ENCODE measurements at places on chromosomes 2 and 18. TPM values are rescaled to one million over a fixed set of nuclear protein-coding genes. Genes with fewer than 3 reads are reported as not detected.

DNA sequence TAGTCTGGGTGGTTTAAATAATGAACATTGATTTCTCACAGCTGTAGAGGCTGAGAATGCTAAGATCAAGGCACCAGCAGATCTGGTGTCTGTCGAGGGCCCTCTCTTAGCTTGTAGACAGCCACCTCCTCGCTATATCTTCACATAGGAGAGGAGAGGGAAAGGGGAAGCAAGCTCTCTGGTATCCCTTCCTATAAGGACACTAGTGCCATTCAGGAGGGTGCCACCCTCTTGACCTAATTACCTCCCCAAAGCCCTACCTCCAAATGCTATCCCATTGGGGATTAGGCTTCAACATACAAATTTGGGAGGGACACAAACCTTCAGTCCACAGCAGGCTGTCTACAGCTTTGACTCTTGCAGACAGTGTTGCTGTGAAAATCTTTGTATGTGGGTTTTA is 76.7 kb downstream of the BOLA3 start:
- DNase-seq = no peak

DNA sequence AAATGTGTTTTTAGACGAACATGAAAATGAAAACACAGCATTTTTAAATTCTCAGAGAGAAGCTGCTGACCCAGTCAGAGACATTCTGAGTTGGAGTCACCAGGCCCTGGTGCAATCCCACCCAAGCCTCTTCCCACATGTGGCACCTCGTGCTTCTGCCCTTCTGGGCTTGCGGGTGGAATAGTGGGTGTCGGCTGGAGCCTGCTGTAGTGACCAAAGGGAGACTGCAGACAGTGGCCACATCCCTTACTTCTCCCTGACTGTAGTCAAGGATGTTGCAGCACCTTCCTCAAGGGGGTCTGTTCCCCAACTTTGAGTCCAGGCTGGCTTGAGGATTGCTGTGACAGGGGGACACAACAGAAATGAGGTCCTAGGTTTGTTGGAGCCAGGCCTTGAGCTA is 104.4 kb upstream of the GLI2 start:
- no peak for DNase-seq

AMER3 gene
- polyA plus RNA-seq = 0.15 TPM

- DNase-seq = no peak
Observed at GRCh38 chr2:138658187-138658894, 121.8 kb downstream of the NXPH2 start.

DNA sequence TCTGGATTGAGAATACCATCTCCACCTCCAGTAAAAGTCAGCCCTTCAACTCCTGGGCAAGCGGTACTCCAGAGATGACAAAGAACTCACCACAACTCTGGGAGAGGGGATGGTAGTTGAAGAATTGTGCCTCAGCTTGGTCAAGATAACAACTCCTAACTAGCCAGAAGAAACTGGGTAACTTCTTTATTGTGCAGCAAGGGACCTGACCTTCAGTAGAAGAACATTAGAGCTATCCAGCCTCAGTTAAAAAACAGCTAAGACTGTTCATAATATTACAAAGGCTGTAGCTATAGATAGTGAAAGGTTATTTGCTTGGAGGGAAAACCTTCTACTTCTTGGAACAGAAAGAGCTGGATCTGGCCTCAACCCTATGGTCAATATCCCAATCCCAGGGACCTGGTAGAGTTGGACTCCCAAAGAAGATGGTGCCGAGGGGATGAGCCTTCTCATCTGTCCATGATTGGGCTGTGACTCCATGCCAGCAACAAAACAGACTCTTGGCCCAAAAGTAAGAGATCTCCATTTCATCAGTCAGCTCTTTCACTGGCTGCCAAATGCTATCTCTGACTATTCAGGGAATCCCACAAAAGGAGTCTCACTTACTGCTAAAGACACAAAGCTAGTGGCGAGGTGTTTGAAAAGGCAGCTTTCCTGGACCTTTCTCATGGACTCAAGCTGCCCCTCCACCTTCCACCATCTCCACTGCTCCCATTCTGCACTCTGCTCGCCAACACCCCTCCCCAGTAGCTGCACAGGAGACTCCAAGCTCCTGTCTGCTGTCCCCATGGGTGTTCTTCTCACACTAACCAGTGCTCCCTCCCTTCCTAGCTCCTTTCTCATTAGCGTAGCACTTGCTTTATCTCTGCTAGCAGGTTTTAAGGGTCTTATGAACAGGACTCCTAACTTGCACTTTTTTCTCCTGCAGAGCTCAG is 145.8 kb downstream of the CAPN13 start:
- DNase-seq = no peak

DNA sequence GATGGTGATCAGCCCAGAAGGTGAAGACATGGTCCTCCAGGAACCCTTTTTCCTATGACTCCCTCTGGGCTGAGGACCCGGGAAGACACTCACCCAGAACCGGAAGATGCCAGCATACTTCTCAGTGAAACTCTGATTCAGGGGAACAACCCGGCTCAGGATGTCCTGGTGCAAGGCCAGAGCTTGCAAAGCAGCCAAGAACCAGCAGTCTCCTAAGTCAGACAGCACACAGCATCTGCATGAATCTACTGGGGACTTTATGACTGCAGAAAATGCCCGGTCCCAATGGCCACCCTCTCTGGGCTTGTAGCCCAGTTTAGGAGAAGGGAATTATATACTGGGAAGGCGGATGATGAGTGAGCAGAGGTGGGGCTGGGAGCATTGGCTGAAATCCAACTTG is 15.3 kb downstream of the CAPN14 start:
- DNase-seq = peak; percentile 15

GRCh38 chr2:152611458-152612231 is 105.6 kb downstream of the PRPF40A start:
- DNase-seq = no peak

- DNase-seq = peak; percentile 53
Observed at GRCh38 chr2:234374736-234375135, 122.1 kb downstream of the ARL4C start.

DNA sequence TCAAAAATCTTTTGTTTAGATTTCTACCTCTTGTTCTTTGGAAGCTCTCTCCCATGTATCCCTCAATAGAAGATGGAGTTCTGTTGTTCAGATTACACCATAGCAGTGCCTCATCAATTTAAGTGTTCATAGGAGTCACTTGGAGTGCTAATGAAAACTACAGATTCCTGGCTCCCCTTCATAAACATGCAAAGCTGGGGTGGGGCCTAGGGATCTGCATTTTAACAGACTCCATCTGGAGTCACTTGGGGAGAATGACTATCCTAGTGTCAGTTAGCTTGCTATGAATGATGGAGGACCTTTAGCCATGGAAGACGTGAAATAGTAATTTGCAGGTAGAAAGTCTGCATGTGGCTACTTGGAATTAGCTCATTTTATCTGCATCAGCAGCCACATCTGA is 105.4 kb downstream of the RGPD3 start:
- no peak for DNase-seq

GRCh38 chr2:158809816-158810215 is 14.7 kb downstream of the DAPL1 start:
- DNase-seq = no peak

DNA sequence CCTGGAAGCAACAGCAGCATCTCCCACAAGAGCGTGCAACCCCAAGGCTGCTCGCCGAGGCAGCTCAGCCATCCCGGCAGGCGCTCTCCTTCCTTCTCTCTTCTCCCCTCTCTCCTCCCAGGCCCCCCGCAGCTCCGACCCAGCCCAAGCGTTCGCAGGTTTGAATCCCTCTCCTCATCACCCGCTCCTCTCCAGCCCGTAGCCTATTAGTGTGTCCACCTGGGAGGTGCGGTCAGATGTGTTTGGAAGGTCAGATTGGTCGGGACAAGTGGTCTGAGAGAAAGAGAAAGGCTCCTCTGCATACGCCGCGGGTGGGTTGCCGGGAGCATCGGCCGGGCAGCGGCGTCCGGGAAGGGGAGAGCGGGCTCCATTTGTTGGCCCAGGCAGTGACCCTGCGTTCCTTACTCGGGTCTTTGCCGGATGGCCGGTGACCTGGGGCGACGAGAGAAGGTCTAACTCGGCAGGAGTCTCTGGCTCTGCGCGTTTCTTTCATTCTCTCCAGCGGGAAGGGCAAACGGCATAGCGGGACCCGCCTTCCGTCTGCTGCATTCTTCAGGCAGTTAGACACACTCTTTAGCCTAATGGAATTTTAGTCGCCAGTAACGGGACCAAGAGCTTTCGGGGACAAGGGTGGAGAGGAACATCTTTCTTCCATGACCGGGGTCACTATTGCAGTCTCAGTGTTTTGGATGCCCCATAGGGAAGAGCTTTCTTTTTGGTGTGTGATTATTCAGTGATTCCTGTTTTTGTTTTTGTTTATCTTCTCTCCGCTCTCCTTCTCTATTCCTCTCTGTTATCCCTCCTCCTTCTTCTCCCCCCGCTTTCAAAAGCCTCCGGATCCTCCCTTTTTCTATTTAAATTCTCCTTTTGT is 1.1 kb upstream of the TMEFF2 start:
- DNase-seq = peak; percentile 29

DNA sequence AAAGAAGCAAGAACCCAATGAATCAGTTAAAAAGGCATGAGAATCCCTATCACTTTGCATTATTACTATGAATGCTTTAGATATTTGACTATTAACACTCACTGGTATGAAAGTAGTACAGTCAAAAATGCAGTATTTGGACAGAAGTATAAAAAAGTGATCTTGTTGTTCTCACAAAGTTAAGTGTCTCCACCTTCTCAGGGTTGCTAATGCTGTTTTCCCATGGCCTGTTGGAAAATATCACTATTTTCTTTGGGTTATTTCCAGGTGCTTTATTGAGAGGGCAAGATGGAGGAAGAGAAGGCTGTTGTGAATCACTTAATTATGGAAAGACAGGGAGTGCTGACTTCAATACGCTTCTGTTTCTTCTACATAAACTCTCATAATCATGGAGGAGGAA is 13.6 kb upstream of the CREB1 start:
- no peak for DNase-seq

- DNase-seq = no peak
Observed at GRCh38 chr18:55433648-55434047, 154.3 kb downstream of the TCF4 start.

DNA sequence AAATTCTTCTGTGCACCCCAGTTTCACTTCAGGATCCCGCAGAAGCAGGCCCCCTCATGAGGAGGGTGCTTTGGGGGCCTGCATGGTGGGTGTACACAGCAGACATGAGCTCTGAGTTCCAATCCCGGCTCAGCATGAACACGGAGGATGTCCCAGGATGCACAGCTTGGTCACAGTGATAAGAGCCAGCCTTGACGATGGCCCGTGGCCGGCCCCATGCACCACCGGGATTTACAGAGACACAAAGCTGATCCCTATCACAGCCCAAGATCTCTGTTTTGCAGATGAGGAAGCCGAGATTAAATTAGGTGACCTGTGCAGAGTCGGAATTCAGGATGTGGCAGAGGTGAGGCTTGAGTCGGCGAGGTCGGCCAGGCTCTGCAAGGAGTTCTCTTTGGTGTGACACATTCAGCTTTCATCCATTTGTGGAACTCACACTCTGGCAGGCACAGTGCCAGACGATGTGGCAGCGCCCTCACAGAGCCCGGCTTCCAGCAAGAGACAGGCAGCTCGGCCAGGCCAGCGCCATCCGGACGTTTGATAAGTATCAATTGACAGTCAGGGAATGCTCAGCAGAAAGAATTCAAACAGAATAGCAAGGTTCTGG is 456.3 kb upstream of the MYT1L start:
- DNase-seq = no peak

GRCh38 chr18:46341986-46342525 is 237.9 kb downstream of the HAUS1 start:
- no peak for DNase-seq

- no peak for DNase-seq
Observed at GRCh38 chr2:177622521-177622920, 229.9 kb downstream of the AGPS start.

- no peak for DNase-seq
Observed at GRCh38 chr2:42288811-42289210, 72.2 kb downstream of the COX7A2L start.

HOXD4 gene
- polyA plus RNA-seq = 0.62 TPM

DNA sequence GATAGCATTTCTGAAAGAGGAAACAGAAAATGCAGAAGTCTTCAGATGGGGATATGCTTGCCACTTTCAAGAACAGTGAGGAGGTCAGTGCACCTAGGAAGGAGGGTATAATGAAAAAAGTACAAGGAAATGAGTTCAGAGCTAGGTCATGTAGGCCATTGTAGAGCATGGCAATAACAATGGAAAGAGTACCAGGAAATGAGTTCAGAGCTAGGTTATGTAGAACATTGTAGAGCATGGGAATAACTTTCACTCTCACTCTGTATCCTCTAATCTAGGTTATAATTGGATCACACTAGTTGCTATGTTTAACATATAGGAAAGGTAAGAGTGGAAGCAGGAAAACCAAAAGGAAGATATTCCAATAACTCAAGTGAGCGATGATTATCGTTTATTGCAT is 12.3 kb downstream of the SCG2 start:
- no peak for DNase-seq

- no peak for DNase-seq
Observed at GRCh38 chr2:128901572-128902391, 583.1 kb upstream of the HS6ST1 start.

- DNase-seq = no peak
Observed at GRCh38 chr2:223486751-223487150, 115.4 kb downstream of the SCG2 start.

- DNase-seq = no peak
Observed at GRCh38 chr2:239882331-239882732, 142.8 kb downstream of the NDUFA10 start.
